ENCODE measurements at places on chromosomes 1 and 21. TPM values are rescaled to one million over a fixed set of nuclear protein-coding genes. Genes with fewer than 3 reads are reported as not detected.

The NR1I3 gene
- not detected for total RNA-seq

The LRRC42 gene
- 25.3 TPM for total RNA-seq

The EDARADD gene
- 2.8 TPM for total RNA-seq

The LMOD1 gene
- not detected for total RNA-seq

The PCSK9 gene
- total RNA-seq = 3.7 TPM

The LYPD8 gene
- 0.45 TPM for total RNA-seq

The IFI6 gene
- 11.2 TPM for total RNA-seq

The FUBP1 gene
- total RNA-seq = 104 TPM

The IL19 gene
- not detected for total RNA-seq

The LCE2A gene
- not detected for total RNA-seq

The HES4 gene
- total RNA-seq = 64.7 TPM

The RNF186 gene
- total RNA-seq = not detected

Measured in A549 treated with ZK216348 at 1 μM for 4 hours (cell line).